Activated T-helper 2 cell treated with anti-CD3 and anti-CD28 coated beads, Interferon-gamma antibody, Interleukin-2, Interleukin-4, amounts not matched to agents 10 μg/mL and 5 μg/mL and 100 μg/mL, durations not matched to agents 14 hours and 24 hours and 36 hours (primary cell): ENCODE measurements at places on chromosomes 2 and 18.

GRCh38 chr2:2649109-2650072 lies 318.3 kb upstream of the MYT1L start:
- H3K4me1 ChIP-seq, result peaks cover 22% of the 10 kb centered on the region
- H3K27ac ChIP-seq, result no peak overlapping the region
- H3K27me3 ChIP-seq, result no peaks in the 10 kb centered on the region
- no peaks in the 10 kb centered on the region for H3K36me3 ChIP-seq
- H3K4me3 ChIP-seq, result no peak overlapping the region

DNA sequence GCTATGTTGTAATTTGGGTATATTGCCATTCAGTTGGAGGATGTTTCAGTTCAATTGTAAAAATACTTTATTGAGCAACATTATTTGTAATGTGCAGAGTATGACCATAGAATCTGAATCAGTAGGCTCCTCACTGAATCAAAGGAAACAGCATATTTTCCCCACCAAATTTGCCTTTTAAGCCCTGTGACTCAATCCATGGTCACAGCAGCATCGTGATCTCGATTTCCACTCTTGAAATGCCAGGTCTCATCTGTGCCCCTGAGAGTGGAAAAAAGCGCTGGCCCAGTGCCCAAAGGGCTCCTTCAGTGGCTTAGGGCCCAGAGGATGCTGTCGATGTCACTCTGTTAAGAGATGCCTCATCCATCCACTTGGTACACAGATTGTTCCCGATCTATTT lies 57.5 kb downstream of the FHOD3 start:
- no peaks in the 10 kb centered on the region for H3K36me3 ChIP-seq
- no peak overlapping the region for H3K4me3 ChIP-seq
- no peak overlapping the region for H3K27ac ChIP-seq
- no peak for DNase-seq
- no peaks in the 10 kb centered on the region for H3K4me1 ChIP-seq

- peaks cover 8% of the 10 kb centered on the region for H3K4me1 ChIP-seq
- no peak for DNase-seq
- no peaks in the 10 kb centered on the region for H3K36me3 ChIP-seq
- H3K27ac ChIP-seq, result no peak overlapping the region
Measured at GRCh38 chr18:35376393-35376741, 770 bp downstream of the ZNF396 start.

- peaks cover 31% of the 10 kb centered on the region for H3K36me3 ChIP-seq
- no peaks in the 10 kb centered on the region for H3K27me3 ChIP-seq
- H3K4me1 ChIP-seq, result peaks cover 47% of the 10 kb centered on the region
- H3K4me3 ChIP-seq, result no peak overlapping the region
- no peak for DNase-seq
Measured at GRCh38 chr2:20343128-20343527, 7.5 kb downstream of the PUM2 start.

DNA sequence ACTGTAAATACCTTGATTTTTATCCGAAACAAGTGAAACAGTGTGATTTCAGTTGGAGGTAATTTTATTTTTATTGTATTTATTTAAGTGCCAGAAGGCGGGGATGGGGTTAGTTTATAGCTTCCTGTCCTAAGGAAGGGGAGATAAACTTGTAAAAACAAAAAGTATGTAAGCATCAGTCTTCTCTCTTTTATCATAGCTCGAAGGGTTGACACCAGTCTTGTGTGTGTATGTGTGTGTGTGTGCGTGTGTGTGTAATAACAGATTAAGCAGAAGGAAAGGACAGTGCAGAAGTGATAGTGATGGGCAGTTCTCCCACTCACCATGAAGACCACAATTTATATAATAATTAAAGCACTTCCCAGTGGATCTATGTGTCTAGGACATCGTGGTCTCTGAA lies 793.3 kb downstream of the PLCL1 start:
- H3K27me3 ChIP-seq, result no peaks in the 10 kb centered on the region
- H3K36me3 ChIP-seq, result no peaks in the 10 kb centered on the region
- H3K4me1 ChIP-seq, result no peaks in the 10 kb centered on the region

GRCh38 chr2:64838817-64839216 lies 150.4 kb upstream of the SLC1A4 start:
- H3K27me3 ChIP-seq, result peaks cover under 1% of the 10 kb centered on the region
- no peak overlapping the region for H3K27ac ChIP-seq
- no peak for DNase-seq
- peaks cover 11% of the 10 kb centered on the region for H3K4me1 ChIP-seq
- H3K36me3 ChIP-seq, result no peaks in the 10 kb centered on the region

DNA sequence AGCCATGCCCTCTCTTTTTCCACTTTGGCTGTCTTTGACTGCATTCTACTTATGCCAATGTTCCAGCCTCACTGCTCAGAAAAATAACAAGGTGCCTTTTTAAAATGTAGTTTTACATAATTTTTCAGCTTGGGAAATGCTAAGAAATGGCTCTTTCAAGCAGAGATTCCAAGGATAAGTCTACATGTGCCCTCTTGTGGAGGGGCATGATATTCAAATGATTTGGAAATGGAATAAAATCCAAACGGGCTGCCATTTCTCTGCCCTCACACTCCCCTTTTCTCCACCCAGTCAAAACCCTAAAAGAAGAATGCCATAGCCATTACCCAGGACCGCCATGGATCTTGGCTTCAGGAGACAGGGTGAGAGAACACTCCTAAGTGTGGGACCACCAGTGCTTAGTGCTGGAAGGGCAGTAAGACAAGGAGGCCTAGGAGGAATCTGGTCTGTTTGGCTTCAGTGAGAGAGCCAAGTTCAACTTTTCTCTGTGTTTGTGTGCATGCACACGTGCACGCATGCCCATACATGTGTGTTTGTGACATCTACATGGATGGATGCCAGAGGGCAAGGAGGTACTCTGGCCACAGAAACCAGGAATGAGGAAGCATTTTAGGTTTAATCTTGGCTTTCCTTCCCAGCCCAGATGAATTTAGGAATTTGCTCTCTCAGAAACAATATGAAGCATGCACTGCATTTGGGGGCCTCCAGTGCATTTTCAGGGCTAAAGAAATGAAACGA lies 174.0 kb upstream of the SLC14A2 start:
- H3K27ac ChIP-seq, result no peak overlapping the region
- no peaks in the 10 kb centered on the region for H3K4me1 ChIP-seq
- no peak overlapping the region for H3K4me3 ChIP-seq
- no peaks in the 10 kb centered on the region for H3K36me3 ChIP-seq
- no peaks in the 10 kb centered on the region for H3K27me3 ChIP-seq

GRCh38 chr2:206713746-206714145 lies 4.5 kb downstream of the DYTN start:
- peaks cover 2% of the 10 kb centered on the region for H3K4me1 ChIP-seq
- peaks cover 12% of the 10 kb centered on the region for H3K27me3 ChIP-seq
- no peaks in the 10 kb centered on the region for H3K36me3 ChIP-seq
- no peak overlapping the region for H3K27ac ChIP-seq
- H3K4me3 ChIP-seq, result no peak overlapping the region
- DNase-seq, result no peak

GRCh38 chr2:217810260-217810659 lies 192.5 kb downstream of the TNS1 start:
- H3K27ac ChIP-seq, result no peak overlapping the region
- no peaks in the 10 kb centered on the region for H3K4me1 ChIP-seq
- DNase-seq, result no peak
- no peaks in the 10 kb centered on the region for H3K36me3 ChIP-seq
- no peaks in the 10 kb centered on the region for H3K27me3 ChIP-seq

- no peaks in the 10 kb centered on the region for H3K27me3 ChIP-seq
- no peak overlapping the region for H3K27ac ChIP-seq
- no peaks in the 10 kb centered on the region for H3K36me3 ChIP-seq
- no peak for DNase-seq
- H3K4me1 ChIP-seq, result no peaks in the 10 kb centered on the region
Measured at GRCh38 chr18:56165601-56166355, 472.6 kb downstream of the TXNL1 start.

DNA sequence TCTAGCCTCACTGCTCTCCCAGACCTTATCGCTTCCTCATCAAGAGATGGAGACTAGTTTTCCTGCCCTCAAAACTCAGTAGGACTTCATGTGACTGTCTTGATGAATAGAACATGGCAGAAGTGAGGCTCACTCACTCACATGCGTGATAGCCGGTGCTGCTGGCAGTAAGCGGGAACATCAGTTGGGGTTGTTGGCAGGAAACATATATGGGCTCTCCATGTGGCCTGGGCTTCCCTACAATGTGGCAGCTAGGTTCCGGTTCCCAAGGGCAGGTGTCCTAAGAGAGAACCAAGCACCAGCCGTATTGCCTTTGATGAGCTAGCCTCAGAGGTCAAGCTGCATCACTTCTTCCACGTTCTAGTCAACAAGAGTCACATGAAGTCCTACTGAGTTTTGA lies 15.2 kb upstream of the FAHD2A start:
- H3K27ac ChIP-seq, result no peak overlapping the region
- H3K36me3 ChIP-seq, result no peaks in the 10 kb centered on the region
- no peak overlapping the region for H3K4me3 ChIP-seq
- no peak for DNase-seq
- peaks cover 2% of the 10 kb centered on the region for H3K4me1 ChIP-seq
- H3K27me3 ChIP-seq, result no peaks in the 10 kb centered on the region

DNA sequence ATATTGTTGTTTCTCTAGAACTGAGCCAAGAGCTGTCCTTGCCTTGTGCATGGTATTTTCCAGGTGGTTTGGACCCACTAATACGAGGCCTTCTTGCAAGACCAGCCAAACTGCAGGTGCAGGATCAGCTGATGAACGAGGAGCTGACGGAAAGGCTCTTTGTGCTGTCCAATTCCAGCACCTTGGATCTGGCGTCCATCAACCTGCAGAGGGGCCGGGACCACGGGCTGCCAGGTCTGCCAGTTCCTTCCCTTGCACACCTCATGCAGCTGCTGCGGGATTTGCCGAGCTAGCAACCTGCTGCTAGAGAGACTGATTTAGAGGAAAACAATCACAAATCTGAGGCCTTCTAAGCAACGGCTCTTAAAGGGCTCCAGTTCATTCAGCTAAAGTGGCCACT lies 74.5 kb downstream of the TPO start:
- H3K4me3 ChIP-seq, result no peak overlapping the region
- no peak for DNase-seq
- no peaks in the 10 kb centered on the region for H3K27me3 ChIP-seq
- H3K27ac ChIP-seq, result no peak overlapping the region

GRCh38 chr2:63698786-63699548 lies 110.2 kb downstream of the MDH1 start:
- H3K27ac ChIP-seq, result no peak overlapping the region
- peaks cover 5% of the 10 kb centered on the region for H3K27me3 ChIP-seq
- H3K36me3 ChIP-seq, result no peaks in the 10 kb centered on the region
- no peak for DNase-seq

DNA sequence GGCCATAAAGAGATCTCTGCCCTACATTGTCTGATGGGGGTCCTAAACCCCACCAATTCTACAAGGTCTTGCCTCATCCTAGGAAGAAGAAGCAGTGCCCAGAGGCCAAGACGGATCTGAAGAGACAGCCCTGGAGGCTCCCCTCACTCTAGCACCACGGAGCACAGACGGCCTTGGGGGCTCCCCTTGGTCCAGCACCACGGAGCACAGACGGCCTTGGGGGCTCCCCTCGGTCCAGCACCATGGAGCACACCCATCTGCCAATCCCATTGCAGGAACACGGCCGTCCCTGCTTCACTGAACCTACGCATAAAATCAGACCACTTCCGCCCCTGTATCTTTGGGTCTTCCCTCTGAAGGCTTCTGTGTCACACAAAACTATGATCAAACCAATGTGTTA lies 215.1 kb upstream of the SALL3 start:
- H3K27ac ChIP-seq, result no peak overlapping the region
- no peak for DNase-seq
- H3K4me3 ChIP-seq, result no peak overlapping the region
- H3K36me3 ChIP-seq, result no peaks in the 10 kb centered on the region
- H3K4me1 ChIP-seq, result no peaks in the 10 kb centered on the region

GRCh38 chr2:238462782-238463396 lies 36.2 kb downstream of the ASB1 start:
- no peak overlapping the region for H3K4me3 ChIP-seq
- no peak overlapping the region for H3K27ac ChIP-seq

DNA sequence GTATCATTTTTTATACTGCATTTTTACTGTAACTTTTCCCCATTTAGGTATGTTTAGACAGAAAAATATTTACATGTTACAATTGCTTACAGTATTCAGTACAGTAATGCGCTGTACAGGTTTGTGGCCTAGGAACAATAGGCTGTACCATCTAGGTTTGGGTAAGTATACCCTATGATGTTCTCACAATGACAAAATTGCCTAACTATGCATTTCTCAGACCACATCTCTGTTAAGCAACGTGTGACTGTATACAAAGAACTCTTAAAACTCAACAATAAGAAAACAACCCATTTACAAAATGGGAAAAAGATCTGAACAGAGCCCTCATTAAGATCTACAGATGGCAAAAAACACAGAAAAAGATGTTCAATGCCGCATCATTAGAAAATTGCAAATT lies 29.4 kb downstream of the FAM210A start:
- H3K27me3 ChIP-seq, result no peaks in the 10 kb centered on the region
- no peak overlapping the region for H3K4me3 ChIP-seq
- no peak overlapping the region for H3K27ac ChIP-seq

GRCh38 chr2:205474741-205475415 lies 207.4 kb upstream of the NRP2 start:
- no peak overlapping the region for H3K4me3 ChIP-seq
- no peak for DNase-seq
- H3K27me3 ChIP-seq, result peaks cover 50% of the 10 kb centered on the region
- H3K27ac ChIP-seq, result no peak overlapping the region

GRCh38 chr2:218290316-218291261 lies 1.7 kb downstream of the TMBIM1 start:
- H3K4me3 ChIP-seq, result peak overlapping the region; percentile 87
- peak; percentile 42 for DNase-seq
- H3K36me3 ChIP-seq, result peaks cover 23% of the 10 kb centered on the region
- H3K4me1 ChIP-seq, result peaks cover 65% of the 10 kb centered on the region
- H3K27me3 ChIP-seq, result no peaks in the 10 kb centered on the region

DNA sequence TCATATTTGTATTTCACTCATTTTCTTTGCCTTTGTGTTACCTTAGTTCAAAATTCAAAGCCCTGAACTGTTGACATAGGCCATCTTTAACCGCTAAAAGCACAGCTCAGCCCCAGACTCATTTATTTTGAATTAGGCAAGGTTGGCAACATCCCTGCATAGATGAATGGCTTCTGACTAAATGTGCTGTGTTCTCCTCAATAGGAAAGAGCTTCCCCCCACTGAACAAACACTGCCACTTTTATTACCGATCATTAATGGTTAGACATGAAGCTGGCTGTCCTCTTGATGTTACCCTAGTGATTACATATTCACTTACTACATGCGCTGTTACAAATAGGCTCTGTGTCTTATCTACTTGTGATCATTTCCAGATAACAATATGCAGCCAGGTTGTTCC lies 170.7 kb downstream of the ADCYAP1 start:
- no peaks in the 10 kb centered on the region for H3K36me3 ChIP-seq
- H3K27me3 ChIP-seq, result no peaks in the 10 kb centered on the region
- no peaks in the 10 kb centered on the region for H3K4me1 ChIP-seq

GRCh38 chr18:9711361-9712129 lies 3.4 kb downstream of the RAB31 start:
- H3K27me3 ChIP-seq, result peaks cover 73% of the 10 kb centered on the region
- H3K27ac ChIP-seq, result no peak overlapping the region
- no peaks in the 10 kb centered on the region for H3K36me3 ChIP-seq
- no peak overlapping the region for H3K4me3 ChIP-seq
- no peak for DNase-seq

DNA sequence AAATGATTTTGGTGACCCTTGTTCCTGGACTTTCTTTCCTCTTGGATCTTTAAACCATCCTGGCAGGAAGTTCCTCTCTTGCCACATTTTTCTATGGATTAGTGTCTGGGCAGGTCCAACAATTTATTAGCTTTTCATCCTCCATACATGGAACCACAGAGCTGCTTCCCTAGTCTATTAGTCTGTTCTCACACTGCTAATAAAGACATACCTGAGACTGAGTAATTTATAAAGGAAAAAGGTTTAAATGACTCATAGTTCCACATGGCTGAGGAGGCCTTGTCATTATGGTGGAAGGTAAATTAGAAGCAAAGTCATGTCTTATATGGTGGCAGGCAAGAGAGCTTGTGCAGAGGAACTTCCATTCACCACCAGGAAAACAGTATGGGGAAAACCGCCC lies 122.9 kb downstream of the DDX1 start:
- no peak for DNase-seq
- H3K27me3 ChIP-seq, result no peaks in the 10 kb centered on the region
- no peaks in the 10 kb centered on the region for H3K4me1 ChIP-seq
- no peak overlapping the region for H3K4me3 ChIP-seq
